ENCODE measurements at places on chromosomes 16 and 17.
A peak's percentile ranks its signal among the peaks of the same experiment; 100 is the strongest.

DNA sequence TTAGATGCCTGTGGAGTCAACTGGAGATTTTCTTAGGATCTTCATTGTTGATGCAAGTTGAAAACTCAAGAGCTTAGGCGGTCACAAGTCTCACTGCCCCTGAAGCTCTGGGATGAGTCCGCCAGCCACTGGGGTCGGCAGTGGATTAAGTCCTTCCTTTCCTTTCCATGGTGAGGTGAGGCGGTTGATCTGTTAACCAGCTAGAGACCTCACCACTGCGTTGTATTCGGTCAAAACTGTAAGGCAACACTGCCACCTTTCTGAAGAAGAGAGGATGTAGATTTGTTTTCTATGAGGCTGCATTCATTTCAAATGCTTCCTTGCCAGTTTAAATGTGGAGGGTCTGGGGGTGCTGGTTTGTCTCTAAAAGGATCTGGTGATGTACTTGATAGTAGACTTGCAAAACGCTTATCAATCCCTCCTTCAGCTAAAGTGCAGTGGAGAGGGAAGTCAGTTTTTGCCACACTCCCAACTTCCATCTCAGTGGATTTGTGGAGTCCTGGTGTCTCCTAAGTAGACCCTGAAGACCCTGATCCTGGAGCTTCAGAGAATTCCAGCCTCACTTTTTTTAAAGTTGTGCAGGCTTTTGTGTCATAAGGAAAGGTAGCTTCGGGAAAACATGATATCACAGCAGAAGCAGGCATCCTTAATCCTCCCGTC is 1.7 kb downstream of the MYOCD start:
- peak; percentile 12 for DNase-seq

DNA sequence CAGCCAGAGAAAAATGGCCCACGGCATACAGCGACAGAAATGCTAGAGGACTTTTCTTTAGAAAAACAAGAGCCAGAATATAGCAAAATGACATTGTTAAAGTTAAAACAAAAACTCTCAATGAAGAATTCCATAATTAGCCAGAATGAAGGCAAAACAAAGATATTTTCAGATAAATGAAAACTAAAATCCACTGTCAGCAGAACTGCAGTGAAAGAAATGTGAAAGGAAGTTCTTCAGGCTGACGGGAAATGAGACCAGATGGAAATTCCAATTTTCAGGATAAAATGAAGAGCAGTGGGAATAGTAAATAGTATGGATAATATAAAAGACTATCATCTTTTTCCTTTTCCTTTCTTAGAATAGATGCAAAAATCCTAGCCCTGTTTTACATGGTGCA is 38.4 kb downstream of the ZCCHC14 start:
- no peak for DNase-seq

GRCh38 chr17:30323895-30324319 is 9.9 kb downstream of the TMIGD1 start:
- DNase-seq: peak; percentile 23

DNA sequence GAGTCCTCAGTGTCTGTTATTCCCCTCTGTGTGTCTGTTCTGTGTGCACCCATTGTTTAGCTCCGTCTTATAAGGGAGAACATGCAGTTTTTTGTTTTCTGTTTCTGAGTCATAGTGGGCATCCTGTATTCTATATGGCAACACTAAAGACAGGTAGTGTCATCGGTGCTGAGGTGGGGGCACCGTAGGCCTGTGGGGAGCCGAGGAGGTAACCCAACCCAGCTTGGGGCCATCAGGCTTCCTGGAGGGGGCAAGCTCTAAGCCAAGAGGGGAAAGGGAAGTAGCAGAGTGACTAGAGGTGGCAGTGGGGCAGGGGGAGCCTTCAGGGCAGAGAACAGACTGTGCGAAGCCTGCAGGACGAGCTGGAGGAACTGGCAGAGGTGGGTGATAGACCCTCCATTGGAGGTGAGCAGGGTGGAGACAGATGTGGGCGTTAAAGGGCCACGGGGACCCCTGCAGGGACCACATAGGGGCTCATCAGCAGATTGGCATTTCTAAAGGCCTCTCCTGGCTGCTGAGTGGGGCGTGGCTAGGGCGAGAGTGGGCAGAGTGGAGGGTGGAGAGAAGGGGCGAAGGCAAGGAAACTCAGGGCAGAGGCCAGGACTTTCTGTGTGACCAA is 36.5 kb downstream of the CPNE2 start:
- DNase-seq: no peak

DNA sequence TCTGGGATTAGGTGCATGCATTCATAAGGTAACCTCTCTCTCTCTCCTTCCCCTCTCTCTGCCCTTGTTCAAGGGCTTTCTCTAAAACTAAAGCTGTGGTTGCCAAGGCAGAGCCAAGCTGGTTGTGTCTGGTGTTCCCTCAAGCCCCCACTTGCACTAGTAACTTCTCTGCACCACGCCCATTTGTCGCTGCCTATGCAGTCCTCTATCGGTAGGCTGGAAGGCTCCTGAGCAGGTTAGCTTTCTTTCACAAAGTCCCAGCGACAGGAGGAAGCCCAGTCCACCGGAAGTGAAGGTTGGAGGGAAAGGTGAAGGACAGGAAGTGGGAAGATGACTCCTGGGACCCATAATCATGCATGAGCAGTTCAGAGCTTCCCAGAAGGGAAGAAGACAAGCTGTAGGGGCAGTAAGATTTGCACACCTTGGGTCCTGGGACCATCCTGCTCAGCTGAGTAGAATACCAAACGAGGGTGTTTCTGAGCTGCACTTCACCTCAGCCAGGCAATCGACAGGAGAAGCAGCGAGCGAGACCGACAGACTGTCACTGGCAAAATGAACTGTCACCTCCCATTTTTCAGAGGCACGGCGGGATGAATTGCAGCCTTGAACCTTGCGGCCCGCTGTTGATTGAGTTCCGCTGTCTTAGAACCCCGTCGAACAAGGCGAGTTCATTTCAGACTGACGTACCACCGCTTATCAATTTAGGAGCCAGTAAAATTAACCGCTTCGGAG is 14.7 kb upstream of the SKAP1 start:
- no peak for DNase-seq

DNA sequence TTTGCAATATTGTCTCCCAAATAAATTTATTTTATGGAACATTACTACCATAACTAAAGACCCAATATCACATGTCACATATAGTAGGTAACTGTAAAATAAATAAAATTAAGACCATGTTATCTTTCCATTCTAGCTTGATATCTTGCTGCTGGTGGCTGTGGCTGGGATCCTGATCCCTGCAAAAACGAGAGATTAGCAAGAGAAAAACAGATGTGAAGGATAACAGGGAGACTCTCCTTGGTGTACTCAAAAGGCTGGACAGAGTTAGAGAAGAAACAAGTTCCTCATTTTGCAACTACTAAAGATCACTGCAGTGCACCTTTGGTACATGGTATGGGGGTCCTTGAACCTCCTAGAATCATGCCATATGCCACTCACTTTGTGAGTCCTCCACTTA is 49.7 kb downstream of the ARHGAP27 start:
- no peak for DNase-seq

- no peak for DNase-seq
Measured at GRCh38 chr16:30482366-30482765, 9.8 kb downstream of the ITGAL start.

GRCh38 chr17:37527249-37527851 is 37.7 kb downstream of the DUSP14 start:
- peak; percentile 3 for DNase-seq

- no peak for DNase-seq
Measured at GRCh38 chr17:78777881-78778280, 4.2 kb downstream of the CYTH1 start.

DNA sequence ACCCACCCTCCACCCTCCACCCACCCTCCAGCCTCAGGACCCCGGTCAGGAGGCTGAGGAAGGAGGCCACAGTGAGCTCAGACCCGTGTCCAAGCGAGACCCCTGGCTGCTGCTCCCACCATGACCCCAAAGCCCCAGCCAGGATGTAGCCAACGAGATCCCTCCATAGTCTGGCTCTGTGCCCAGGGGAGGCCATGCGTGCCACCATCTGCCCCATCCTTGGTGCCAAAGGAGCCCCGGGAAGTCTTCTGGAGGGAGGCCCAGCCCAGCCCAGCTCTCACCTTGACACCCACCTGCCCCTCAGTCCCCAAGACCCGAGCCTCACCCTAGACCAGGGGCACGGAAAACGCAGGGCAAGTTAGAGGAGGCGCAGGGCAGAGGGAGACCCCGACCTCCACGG is 34.2 kb downstream of the PIEZO1 start:
- no peak for DNase-seq

DNA sequence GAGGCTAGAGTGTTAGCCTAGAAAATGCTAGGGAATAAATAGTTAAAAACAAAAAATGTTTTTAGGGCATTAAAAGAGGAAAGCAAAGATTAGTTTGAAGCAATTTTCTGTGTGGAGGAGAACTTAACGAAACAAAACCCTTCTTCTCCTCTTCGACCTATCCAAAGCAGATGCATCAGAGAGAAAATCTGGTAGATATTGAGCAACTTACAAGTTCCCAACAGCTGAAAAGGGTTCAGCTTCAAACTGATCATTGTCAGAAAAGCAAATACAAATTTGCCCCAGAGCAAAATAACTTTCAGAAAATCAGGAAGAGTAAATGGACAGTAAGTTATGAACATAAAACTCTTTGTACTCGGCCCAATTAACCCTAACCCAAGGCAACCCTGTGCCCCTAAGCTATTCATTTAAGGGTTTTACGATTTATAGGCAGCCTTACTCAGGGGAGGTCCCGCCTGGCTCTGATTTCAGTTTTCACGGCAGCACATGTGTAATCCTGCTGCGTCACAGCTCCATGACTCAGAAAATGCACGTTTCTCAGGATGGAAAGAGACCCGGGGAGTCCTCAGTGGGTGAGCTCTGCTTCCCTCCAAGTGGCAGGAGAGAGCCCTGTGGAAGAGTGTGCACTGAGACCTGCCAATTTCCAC is 405.7 kb upstream of the SALL1 start:
- no peak for DNase-seq

DNA sequence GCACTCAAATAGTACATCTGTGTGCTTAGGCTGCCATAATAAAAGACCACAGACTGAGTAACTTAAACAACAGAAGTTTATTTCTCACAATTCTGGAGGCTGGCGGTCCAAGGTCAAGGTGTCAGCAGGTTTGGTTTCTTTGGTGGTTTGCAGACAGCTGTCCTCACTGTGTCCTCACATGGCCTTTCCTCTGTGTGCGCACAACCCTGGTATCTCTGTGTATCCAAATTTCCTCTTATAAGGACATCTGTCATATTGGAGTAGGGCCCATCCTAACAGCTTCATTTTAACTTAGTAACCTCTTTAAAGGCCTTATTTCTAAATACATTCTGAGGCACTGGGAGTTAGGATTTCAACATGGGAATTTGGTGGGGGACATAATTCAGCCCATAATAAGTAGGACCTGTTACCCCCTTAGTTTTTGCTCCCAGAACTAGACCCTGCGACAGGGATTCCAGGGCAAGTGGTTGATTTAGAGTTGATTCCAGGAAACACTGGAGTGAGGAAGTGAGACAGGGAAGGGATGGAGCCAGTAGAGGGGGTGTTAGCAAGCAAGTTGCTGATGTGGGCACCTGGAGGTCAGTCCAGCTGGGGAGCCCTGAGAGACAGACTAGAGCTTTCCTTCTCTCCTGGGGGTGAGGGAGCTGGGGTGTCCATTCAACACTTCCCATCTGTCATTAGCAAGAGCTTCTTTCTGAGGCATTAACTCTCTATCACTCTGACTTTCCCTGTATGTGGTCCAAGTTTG is 10.9 kb upstream of the ALKBH5 start:
- DNase-seq: no peak

DNA sequence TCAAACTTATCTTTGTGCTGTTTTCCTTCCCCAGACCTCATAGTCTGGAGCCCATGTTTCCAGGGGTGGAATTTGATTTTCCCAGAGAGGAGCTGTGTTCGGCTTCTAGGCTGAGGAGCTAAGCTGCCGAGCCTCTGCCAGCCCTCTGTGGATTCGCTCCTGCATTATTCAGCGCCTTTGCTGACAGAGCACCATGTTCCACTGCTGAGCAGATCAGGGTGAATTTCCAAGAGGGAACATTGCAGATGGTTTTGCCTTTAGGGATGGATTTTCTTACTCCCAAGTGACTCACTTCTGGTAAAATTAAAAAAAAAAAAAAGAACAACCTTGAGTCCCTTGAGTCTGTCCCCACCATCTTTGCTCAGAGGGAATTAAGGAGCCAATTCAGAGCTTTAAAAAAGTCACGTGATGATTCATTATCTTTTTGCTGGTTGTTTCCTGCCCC is 229.5 kb downstream of the PRKCA start:
- DNase-seq: no peak

DNA sequence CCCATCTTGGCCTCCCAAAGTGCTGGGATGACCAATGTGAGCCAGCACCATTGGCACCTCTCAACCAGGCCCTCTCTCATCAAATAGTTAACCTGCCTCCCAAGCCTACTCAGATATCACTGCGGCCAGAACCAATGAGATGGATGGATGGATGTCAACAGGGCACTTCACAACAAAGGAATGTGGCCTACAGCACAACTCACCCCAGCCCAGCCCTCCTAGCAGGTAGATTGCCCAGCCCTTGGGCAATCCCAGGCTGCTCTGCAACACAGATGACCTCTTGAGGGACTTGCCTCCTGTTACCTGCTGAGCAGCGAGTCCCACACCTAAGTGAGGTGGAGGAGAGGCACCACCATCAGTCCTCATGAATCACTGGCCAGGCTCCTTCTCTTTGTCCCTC is 22.6 kb upstream of the KIFC3 start:
- no peak for DNase-seq

DNA sequence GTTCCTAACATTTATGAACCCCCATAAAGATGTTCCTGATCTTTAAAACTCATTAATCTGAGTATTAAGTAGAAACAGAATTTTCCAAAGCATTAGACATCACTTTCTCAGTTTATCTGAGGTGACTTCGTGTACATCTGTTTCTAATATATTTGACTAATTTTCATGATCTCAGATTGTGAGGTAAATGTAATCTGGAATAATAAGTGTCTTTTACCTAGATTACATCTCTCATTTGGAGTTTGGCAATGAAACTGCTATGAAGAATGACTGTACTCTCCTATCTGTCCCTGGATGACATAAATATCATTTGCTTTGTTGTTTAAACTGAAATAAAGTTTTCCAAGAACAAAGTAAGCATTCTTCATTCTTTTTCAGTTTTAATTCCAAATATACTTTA is 55.3 kb downstream of the GDPD1 start:
- no peak for DNase-seq

GRCh38 chr17:72514891-72515290 is 394.1 kb downstream of the SOX9 start:
- DNase-seq: no peak

- DNase-seq: no peak
Measured at GRCh38 chr16:46996391-46996790, 22.9 kb upstream of the DNAJA2 start.

DNA sequence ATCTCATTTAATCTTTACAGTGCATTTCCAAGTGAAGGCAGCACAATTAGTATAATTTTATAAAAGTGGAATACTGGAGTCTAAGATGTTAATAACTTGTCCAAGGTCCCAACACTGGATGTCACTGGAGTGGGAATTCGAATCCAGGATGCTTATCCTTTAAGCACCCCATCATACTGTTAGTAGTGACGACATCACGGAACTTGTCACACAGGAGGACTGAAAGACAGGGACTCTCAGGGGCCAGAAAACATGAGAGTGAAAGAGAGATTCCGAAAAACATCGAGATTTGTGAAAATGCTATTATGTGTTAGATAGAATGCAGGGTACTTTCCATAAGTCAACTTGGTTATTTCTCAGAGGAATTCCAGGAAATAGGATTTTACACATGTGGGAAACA is 374.0 kb downstream of the GRIN2A start:
- DNase-seq: no peak
